T-helper 1 cell treated with Interleukin-12 subunit alpha and Interleukin-12 subunit beta and Interleukin-4 antibody, amounts not matched to agents 30 ng/mL and 1 ng/mL, for 36 hours (primary cell): ENCODE measurements at places on chromosomes 2 and 18. TPM values are rescaled to one million over a fixed set of nuclear protein-coding genes. Genes with fewer than 3 reads are reported as not detected.

NCKAP5 gene
- total RNA-seq: not detected in 2 replicates

RESP18 gene
- not detected in 2 replicates for total RNA-seq

LOXL3 gene
- total RNA-seq: 0.78 and 0.98 TPM in 2 replicates

G6PC2 gene
- not detected in 2 replicates for total RNA-seq

GKN2 gene
- total RNA-seq: not detected in 2 replicates

DYNAP gene
- total RNA-seq: not detected in 2 replicates

GPBAR1 gene
- total RNA-seq: 1.5 and 1.8 TPM in 2 replicates

PLEK gene
- total RNA-seq: 3.9 and 5.6 TPM in 2 replicates

EVX2 gene
- total RNA-seq: not detected in 2 replicates

DSG4 gene
- not detected in 2 replicates for total RNA-seq

SCYGR2 gene
- not detected in 2 replicates for total RNA-seq

LHCGR gene
- not detected in 2 replicates for total RNA-seq

GIGYF2 gene
- total RNA-seq: 75.2 and 75.7 TPM in 2 replicates

KANSL1L gene
- total RNA-seq: 5.4 and 6.1 TPM in 2 replicates

SPP2 gene
- total RNA-seq: not detected in 2 replicates

MAPK4 gene
- not detected in 2 replicates for total RNA-seq

SRD5A2 gene
- not detected in 2 replicates for total RNA-seq

RBKS gene
- total RNA-seq: 1.1 and 1.6 TPM in 2 replicates

DOK6 gene
- not detected in 2 replicates for total RNA-seq
